Activated CD4-positive, alpha-beta T cell treated with anti-CD3 and anti-CD28 coated beads for 1 hour (primary cell): ENCODE measurements at places on chromosomes 4 and X.

GRCh38 chr4:150782921-150783320 lies 201.0 kb downstream of the MAB21L2 start:
- no peak for DNase-seq

GRCh38 chr4:89277412-89277811 lies 30.2 kb downstream of the GPRIN3 start:
- DNase-seq: no peak

DNA sequence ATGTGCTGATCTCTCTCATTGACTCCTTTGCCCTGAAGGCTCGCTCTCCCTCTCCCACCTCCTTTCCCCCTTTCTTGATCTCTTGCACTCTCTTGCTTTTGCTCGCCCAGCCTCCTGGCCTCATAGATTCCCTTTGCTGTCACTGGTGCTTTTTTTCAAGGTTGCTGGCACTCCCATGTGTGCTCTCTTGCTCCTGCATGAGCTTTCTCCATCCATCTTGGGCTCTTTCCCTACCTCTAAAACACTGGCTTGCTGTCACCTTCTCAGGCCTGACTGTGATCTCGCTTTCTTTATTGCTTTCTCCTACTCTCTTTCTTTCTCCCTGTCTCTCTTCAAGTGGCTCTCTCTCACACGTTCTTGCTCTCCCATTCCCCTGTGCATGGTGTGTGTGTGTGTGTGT lies 202.0 kb downstream of the HS6ST2 start:
- no peak for DNase-seq

DNA sequence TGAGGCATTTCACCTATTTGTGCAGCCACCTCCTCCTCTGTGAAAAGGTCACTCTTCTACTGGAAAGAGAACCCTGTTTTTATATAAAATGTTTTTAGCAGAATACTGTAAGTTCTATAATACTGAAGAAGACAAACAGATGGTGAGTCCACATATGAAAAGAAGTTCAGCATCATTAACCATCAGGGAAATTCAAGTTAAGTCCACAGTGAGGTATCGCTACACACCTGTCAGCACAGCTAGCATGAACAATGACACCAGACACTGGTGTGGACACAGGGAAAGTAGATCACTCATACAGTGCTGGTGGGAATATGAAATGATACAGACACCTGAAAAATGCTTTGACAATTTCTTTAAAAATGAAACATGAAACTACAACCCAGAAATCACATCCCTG lies 133.0 kb downstream of the MAD2L1 start:
- no peak for DNase-seq

DNA sequence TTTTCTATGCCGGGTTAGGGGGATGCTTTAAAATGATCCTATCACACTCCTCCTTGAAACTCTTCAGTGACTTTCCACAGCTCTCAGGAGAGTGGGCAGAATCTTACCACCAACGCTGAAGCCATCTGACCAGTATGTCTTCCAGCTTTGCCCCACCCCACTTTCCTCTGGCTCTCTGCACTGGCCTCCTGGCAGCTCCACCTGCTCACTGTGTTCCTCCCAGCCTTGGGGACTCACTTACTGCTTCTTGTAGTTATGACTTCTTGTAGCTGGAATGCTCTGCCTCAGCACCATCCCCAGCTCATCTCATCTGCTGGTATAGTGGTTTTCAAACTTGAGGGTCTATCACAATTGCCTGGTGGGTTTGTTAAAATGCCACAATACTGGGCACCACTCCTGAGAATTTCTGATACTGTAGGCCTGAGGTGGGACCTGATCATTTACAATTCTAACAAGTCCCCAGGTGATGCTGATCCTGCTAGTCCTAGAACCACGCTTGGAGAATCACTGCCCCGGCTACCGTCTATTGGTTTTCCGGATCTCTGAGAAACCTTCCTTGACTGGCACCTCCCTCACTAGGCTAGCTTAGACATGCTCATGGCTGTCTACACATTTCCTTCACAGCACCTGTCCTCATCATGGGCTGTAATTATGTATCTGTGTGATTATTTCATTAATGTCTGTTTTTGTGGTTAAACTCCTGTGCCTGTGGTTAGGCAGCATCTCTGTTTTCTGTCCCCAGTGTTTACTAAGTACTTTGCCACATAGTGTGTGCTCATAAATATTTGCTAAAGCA lies 152.2 kb downstream of the MGST2 start:
- DNase-seq: no peak

GRCh38 chr4:108192056-108192455 lies 23.3 kb upstream of the LEF1 start:
- DNase-seq: no peak

DNA sequence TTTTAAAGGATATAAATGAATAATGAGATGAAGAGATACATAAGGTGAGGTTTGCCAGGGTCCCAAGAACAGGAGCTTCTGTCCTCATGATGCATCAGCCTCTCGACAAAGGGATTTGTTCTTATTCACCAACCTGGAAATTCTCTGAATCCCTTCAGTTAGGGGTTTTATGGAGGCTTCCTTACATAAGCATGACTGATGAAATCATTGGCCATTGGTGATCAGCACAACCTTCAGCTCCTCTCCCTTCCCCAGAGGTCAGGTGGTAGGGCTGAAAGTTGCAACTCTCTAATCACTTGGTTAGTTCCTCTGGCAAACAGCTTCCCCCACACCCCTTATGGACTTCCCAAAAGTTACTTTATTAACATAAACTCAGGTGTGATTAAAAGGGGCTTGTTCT lies 222.0 kb downstream of the SPRY1 start:
- no peak for DNase-seq

- DNase-seq: no peak
Observed at GRCh38 chr4:106032851-106033286, 137.6 kb downstream of the NPNT start.

GRCh38 chrX:124441971-124442590 lies 95.7 kb downstream of the SH2D1A start:
- DNase-seq: no peak

- DNase-seq: no peak
Observed at GRCh38 chr4:132240081-132240480, 909.0 kb upstream of the PCDH10 start.

GRCh38 chrX:151801980-151802379 lies 67.4 kb downstream of the CNGA2 start:
- no peak for DNase-seq

DNA sequence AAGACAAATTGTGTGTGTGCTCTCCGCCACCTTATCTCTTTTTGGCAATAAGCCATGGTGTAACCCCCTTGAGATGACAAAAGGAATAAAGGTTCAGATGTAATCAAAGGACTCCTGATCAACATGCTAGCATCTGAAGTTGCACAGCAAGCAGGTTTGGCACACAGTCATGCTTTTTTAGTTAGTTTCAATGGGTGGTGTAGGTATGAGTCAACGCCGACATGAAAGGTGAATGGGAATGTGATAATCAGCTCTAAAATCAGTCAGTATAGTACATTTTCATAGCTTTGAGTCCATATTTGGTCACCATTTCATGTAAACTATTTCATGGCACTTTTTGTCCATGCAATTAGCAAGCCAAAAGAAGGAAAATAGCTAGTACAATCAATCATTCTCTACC lies 50.4 kb upstream of the ETNPPL start:
- DNase-seq: no peak
